Pancreas (tissue), 10 donors: ENCODE measurements at places on chromosomes 12 and 14. TPM values are rescaled to one million over a fixed set of nuclear protein-coding genes. Genes with fewer than 3 reads are reported as not detected.

Gene GUCY2C
- total RNA-seq, result not detected

DNA sequence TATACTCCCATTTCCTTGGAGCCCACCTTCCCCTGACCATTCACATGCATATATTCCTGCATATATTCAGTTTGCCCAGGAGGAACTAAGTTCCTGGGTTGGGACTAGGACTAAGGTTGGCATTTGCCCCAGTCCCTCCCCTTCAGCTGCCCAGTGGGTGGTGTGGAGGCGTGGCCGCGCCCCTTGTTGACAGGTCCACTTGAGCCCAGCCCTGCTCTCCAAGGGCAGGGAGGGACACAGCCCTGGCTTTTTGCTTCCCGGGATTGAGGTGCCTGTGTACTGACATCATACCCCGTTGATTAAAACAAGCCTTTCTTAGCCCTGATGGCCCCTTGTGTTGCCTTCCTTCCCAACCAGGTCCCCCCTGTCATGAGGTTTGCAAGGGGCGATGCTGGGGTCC is 7.3 kb downstream of the ERBB3 start:
- DNase-seq, result peak; percentile 93

DNA sequence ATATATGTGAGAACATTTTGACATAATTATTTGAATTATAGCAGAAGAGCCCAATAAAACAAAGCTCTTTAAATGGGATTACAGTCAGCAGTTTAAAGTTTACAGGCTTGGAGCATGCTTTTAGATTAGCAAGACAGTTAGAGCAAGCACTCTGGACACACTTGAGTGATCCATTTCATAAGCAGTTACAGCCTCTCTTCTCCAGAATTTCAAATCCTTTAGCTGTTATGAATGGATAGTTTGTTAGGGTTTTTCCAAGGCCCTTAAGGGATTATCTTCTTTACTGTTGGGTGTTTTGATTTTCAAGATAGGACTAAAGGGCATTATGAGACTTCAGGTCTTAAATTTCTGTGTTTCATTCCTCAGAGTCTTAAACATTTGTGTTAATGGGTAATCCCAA is 36.3 kb downstream of the BEST3 start:
- no peak for DNase-seq

GRCh38 chr14:24418492-24418873 is 11.0 kb downstream of the CBLN3 start:
- peak; percentile 94 for DNase-seq

DNA sequence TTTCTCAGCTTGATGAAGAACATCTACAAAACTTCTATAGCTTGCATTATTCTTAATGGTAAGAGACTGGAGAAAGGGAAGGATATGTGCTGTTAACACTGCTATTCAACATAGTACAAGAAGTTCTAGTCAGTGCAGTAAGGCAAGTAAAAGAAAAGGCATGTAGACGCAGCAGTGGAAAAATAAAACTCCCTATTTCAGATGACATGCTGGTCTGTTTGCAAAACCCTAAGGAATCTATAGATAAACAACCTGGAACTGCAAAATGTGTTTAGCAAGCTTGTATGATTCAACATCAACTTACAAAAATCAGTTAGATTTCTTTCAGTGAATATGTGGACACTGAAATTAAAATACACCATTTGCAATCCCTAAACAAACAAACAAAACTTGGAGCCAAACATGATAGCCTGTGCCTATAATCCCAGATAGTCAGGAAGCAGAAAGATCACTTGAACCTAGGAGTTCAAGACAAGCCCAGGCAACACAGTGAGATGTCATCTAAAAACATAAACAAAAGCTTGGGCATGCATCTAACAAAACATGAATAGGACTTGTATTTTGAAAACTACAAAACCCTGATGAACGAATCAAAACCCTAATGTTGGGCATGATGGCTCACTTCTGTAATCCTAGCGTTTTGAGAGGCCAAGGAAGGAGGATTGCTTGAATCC is 293.6 kb upstream of the RGS6 start:
- no peak for DNase-seq

DNA sequence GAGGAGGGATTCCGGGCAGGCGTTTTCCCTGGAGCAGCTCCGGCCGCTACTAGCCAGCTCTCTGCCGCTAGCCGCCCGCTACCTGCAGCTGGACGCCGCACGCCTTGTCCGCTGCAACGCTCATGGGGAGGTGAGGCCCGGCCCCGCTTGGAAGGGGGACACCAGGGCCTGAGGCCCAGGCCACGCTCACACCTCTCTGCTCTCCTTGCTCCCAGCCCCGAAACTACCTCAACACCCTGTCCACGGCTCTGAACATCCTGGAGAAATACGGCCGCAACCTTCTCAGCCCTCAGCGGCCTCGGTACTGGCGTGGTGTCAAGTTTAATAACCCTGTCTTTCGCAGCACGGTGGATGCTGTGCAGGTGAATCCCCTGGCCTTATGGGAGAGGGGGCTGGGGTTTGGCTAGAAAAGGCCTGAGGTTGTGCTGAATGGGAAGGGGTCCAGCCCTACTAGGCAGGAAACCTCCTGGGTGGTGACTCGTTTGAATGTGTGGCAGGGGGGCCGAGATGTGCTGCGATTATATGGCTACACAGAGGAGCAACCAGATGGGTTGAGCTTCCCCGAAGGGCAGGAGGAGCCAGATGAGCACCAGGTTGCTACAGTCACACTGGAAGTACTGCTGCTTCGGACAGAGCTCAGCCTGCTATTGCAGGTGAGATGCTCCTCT is 597 bp downstream of the RNF31 start:
- peak; percentile 53 for DNase-seq

- DNase-seq, result no peak
These were observed 85.1 kb downstream of the BORCS5 start for GRCh38 chr12:12441843-12442461.

Gene PTGER2
- not detected for total RNA-seq

Gene MYL6B
- total RNA-seq, result 16.6 TPM

- DNase-seq, result no peak
These were observed 361.9 kb downstream of the DAD1 start for GRCh38 chr14:22227084-22227483.

Gene GPR137C
- 0.34 TPM for total RNA-seq

Gene ZNF740
- 19.6 TPM for total RNA-seq

DNA sequence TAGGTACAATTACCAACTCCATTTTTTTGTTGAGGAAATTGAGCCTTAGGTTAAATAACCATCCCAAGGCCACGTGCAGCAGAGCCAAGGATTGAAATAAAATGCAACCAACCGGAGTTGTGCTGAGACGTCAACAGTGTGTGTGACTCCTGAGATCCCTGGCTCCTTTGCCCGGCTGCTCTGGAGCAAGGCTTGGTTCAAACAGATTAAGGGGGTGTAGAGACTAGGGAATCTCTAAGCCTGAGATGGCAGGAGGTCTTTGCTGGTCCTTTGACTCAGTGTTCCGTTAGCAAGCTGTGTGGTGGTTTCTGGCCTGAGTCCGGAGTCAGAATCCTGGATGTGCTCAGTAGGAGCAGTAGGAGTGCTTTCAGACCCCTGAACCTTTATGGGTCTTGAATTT is 1.4 kb upstream of the SLC8A3 start:
- no peak for DNase-seq
